ENCODE measurements at places on chromosomes 3 and 15. TPM values are rescaled to one million over a fixed set of nuclear protein-coding genes. Genes with fewer than 3 reads are reported as not detected.
A peak's percentile ranks its signal among the peaks of the same experiment; 100 is the strongest.

- no peak for DNase-seq
Observed at GRCh38 chr3:100665230-100665629, 44.1 kb upstream of the TFG start.

DNA sequence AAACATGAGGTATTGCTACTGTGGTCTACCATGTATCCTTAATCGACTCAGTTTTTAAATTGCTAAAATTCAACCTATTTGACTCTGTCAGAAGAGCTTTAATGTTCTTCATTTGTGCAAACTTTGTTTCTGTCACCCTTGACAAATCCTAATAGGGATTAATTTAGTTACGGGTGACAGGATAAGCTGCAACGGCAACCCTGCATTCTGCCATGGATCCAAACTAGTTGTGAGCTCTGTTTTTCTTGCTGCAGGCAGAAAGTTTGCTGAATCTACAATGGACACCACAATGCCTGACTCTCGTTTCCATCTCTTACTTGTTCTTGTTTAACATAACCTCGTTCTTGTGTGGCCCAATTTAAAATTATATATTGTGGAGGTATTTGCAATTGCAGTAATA lies 352.3 kb downstream of the ROBO2 start:
- DNase-seq, result no peak

Gene CD86
- total RNA-seq, result not detected

DNA sequence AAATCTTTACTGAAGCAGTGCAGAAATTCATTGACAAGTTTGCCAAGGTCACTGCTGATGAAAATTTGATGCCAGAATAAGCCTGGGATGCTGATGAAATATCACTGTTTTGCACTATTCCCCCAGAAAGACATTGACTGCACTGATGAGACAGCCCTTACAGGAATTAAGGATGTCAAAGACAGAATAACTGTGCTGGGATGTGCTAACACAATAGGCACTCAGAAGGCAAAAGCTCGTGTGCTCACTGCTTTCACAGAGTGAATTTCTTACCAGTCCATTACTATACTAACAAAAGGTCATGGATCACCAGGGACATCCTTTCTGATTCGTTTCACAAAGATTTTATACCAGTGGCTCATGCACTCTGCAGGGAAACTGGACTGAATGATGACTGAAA lies 69.4 kb downstream of the MCF2L2 start:
- DNase-seq, result no peak

Gene FILIP1L
- 22.7 TPM for total RNA-seq

- no peak for DNase-seq
Observed at GRCh38 chr15:45821390-45821789, 186.6 kb downstream of the SQOR start.

Gene ARPP21
- not detected for total RNA-seq

DNA sequence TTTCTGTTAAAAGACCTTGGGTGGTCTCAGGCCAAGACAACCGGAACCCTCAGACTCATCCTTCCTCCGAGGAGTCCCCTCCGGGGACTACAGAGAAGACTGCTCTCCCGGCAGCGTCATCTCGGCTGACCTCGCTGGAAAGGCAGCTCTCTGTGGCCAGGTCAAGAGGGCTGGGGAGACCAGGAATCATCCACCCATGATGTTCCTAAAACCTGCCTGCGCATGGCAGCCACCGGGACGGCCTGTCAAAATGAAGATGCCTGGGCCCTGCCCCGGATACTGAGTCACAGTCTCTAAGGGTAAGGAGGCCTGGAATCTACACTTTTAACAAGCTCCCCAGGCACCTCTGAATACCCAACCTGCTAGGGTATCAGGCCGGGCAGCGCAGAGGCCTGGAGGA lies 78.6 kb downstream of the RPN1 start:
- no peak for DNase-seq

DNA sequence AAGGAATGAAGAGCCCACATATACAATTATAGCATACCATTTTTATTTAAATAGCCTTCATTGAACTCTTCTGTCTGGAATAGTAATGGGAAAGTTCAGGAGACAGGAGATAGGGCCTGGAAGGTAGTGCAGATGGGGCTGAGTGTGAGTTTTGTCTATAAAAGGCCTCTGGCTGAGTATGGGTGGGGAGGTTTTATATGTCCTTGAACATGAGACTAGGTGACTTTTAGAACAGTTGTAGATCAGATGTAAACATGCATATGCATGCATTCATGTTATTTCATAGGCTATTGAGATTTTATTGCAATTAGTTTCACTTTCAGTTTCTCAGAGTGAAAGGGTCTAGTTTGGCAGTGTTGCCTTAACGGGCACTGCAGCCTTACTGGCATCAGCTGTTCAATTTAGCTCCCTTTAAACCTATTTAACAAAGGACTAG lies 27.1 kb downstream of the CGGBP1 start:
- DNase-seq, result no peak

GRCh38 chr15:47652328-47652727 lies 65.0 kb upstream of the SEMA6D start:
- no peak for DNase-seq

DNA sequence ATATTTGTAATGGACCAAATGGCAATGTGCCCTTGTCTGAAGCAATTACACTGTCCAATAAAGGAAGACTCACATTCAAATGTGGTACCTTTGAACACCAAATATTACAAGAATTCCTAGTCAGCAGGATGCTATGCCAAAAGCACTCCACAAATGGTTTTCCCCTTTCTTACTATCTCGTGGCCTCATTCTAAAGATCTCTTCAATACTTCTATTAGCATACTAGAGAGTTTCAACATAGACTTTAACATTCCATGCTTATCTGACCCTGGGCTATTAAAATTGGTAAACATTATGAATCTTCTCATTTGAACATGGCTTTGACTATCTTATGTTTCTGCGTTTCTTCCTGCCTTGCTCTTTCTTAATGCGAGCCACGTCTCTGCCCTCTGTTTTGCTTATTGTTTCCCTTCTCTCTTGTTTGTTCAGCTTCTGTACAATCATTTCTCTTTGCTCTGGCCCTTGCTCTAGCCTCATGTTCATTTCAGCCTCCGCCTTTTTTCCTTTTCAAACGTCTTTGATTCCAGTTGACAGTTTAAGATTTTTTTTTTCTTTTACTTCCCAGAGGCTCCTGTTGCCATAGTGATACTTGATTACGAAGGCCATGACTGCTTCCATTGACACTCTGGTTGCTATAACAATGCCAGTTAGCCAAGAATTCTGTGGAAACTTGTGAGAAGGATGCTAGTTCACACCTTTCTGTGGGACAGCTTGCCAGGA lies 49.5 kb upstream of the SLC9A9 start:
- peak; percentile 34 for DNase-seq

Gene LTF
- not detected for total RNA-seq

GRCh38 chr15:50247819-50248655 lies 17.5 kb downstream of the HDC start:
- no peak for DNase-seq

- no peak for DNase-seq
Observed at GRCh38 chr3:155192957-155193746, 100.3 kb downstream of the STRIT1 start.

Gene DUOXA2
- total RNA-seq, result 1.6 TPM

DNA sequence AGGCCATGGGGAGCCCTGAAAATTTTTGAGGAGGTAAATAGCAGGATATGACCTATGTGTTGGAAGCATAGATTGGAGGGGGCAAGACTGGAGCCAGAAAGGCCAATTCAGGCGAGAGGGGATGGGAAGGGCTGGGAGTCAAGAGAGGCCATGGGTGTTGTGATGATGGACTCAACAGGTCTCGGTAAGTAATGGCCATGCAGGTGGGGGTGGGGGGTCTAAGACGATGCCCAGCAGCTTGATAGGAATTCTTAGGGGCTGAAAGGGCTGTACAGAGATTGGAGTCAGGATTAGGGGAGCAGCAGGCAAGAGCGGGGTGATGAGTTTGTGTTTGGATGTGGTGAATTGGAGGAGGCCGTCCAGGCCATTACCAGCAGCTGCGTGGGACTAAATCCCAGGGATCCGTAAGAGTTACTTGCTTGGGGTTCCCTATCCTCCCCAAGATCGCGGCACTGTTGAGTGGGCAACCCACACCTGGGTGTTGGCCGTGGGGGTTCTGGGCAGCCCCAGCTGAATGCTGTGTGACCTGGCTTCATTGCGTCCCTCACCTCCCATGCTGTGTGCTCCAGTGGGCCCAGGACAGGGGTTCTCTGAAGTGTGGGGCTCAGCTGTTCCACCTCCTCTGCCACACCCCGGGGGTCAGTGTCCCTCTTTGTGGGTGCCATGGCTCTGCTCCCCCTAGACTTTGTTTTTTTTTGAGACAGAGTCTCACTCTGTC lies 41.8 kb upstream of the CHRNB4 start:
- DNase-seq, result no peak

GRCh38 chr15:74800559-74801094 lies 12.0 kb upstream of the LMAN1L start:
- no peak for DNase-seq

GRCh38 chr3:16309558-16309957 lies 44.5 kb downstream of the OXNAD1 start:
- no peak for DNase-seq

DNA sequence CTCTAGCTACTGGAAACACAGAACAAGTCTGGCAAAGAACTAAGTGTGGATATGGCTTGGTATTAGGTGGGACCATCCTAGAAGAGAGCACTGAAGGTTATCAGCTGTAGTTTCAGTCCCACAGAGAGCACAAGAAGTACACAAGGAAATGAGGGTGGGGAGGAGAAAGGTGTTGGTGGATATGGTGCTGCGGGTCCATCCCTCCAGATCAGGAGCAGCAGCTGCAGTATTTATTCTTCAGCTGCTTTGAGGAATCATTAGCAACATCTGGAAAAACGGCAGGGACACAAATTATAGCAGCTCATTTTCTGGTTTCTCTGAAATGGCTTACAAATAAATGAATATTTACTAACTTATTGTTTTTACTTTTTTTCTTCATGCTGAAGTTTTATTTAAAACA lies 29.0 kb downstream of the CD80 start:
- DNase-seq, result no peak

GRCh38 chr15:28096411-28096669 lies 2.8 kb downstream of the OCA2 start:
- no peak for DNase-seq

DNA sequence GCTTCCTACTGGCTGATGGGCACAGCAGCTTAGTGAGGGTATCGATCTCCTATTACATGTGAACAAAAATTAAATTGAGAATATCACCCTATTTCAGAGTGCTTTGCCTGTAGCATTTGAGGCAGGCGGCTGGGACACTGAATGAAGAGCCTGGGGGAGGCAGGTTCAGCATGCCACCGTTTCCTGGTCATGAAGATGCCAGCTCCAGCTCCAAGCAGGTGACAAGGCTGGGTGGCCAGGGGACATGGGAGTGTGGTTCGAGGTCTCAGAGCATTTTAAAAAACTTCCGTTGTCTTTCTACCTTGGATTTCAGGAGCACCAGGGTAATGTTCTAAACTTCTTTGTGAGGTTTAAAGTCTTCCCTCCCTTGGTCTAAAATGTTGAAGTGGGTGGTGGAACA lies 158.2 kb downstream of the RPLP1 start:
- no peak for DNase-seq

Gene CCR8
- not detected for total RNA-seq

- no peak for DNase-seq
Observed at GRCh38 chr3:57160076-57160764, 4.9 kb downstream of the IL17RD start.

GRCh38 chr3:33115024-33115768 lies 1.4 kb downstream of the CRTAP start:
- DNase-seq, result no peak

GRCh38 chr15:79440355-79440908 lies 8.3 kb downstream of the MINAR1 start:
- DNase-seq, result no peak

- DNase-seq, result no peak
Observed at GRCh38 chr15:89244574-89244903, 760 bp downstream of the FANCI start.

DNA sequence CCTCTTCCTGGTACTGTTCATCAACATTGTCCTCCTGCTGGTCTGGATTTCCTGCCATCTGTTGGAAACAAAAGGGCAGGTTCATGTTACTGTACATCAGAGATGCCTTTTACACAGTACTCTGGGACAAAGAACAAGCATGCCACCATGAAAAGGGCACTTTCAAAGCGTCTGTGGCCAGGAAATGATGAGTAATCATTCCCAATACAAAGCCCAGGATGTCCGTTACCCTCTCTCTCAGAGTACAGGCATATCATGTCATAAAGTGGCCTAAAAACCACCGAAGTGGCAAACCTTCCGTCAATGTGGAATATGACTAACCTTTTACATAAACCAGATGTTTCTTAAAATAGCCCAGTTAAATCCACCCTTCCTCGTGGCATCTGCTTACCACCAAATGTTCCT lies 71.2 kb downstream of the GOLIM4 start:
- DNase-seq, result no peak

Gene CHRNA5
- 12.0 TPM for total RNA-seq

Gene ANKRD34C
- total RNA-seq, result not detected

- DNase-seq, result peak; percentile 9
Observed at GRCh38 chr3:69770219-69770618, 31.0 kb downstream of the MITF start.

DNA sequence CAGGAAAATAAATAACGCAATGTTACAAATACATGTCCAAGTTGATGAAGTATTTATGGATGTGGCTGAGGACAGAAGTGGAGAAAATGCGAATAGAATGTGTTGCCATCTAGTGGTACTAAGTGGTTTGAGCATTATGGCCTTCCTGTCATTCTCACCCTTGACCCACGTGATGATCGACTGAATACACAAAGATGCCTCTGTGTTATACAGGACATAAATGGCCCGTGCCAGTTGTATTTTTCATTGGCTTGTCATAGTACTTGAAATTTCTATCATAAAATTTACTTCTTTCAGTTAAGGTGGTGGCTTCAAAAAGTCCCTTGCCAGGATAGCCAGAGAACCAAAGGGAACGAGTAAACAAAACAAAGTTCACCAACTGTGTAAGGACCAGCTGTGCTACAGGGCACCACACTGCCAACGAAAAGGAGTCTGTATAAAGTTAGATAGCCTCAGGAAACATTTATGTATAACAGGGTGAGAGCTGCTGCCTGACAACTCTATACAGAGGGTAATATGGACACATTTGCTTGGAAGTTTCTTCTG lies 103.7 kb downstream of the MYH15 start:
- peak; percentile 25 for DNase-seq

GRCh38 chr15:33675246-33675645 lies 293.1 kb upstream of the CHRM5 start:
- DNase-seq, result no peak

DNA sequence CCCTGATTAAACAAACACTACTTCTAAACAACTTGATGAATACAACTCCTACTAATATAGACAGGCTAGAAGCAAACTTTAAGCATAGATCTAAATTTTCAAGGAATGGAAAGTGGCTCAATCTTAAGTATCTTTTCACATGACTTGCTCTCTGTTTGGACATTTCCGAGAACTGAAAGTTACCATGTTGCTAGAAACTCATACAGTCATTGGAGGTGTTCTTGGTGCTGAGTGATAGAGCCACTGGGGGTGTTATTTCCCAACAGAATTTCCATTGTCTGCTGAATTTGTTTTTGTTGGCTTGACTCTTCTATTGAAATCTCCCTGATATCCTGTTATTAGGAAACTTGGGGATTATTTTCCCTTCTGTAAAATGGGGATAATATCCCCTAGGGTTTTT lies 264.5 kb upstream of the RASGRP1 start:
- DNase-seq, result no peak

Gene PTX3
- total RNA-seq, result not detected

Gene TRPM1
- not detected for total RNA-seq

All from Caco-2 (cell line).